ENCODE measurements at places on chromosomes 11 and 22. TPM values are rescaled to one million over a fixed set of nuclear protein-coding genes. Genes with fewer than 3 reads are reported as not detected.

DNA sequence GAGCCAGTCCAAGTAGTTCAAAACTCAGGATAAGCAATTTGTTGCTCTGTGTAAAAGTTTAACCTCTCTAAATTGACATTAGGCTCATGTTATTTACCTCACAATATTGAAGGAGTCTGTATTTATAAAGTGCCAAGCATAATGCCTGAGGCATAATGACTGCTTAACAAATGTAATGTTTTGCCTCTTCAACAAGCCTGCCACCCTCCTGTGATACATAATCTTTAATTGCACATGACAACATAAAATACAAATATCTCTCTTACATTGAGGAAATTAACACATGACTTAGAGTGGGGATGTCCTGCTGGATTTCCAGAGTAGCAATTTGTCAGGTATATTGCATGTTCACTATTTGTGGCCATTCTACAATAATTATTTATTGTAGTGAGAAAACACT lies 469.2 kb upstream of the ANO5 start:
- no peak for DNase-seq

DNA sequence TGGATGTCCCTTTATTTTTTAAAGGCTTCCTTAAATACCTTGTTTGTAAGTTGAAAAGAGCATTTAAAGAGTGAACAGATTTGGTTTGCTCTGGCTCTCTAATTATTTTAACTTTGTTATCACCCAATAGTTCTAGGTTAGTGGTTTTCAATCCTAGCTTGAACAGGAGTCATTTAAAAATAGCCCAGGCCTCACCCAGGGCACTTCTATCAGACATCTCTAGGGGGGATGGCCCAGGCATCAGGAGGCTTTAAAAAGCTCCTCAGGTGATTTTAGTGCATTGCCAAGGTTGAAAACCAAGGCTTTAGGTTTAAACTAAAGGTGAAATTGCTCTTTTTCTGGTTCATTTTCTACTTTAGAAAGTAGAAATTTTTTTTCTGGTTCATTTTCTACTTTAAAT lies 8.3 kb downstream of the CAT start:
- DNase-seq: no peak

- DNase-seq: no peak
These were observed 19.1 kb downstream of the NARS2 start for GRCh38 chr11:78555592-78555991.

- no peak for DNase-seq
These were observed 62.0 kb downstream of the FZD4 start for GRCh38 chr11:86893235-86893634.

STK33 gene
- total RNA-seq: 0.57 TPM

DNA sequence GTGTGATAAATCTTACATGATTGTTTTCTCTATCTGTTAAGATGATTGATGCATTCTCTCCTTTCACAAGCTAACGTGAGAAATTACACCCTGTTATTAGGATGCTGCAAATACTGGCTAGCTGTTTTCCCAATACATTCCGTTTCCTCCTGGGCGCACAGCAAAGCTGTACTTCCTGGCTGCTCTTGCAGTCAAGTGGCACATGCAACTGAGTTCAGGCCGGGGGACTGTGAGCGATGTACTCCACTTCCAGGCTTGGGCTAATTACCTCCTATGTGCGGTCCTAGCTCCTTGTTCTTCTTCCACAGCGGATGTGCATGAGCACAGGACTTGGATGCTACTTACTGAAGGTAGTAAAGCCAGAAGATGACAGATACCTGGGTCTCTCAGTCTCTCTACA lies 234.9 kb upstream of the SESN3 start:
- DNase-seq: no peak

GRCh38 chr11:114784216-114784615 lies 105.9 kb downstream of the NXPE2 start:
- no peak for DNase-seq

- DNase-seq: no peak
These were observed 1.1 kb downstream of the PLAAT5 start for GRCh38 chr11:63489879-63490278.

C11orf97 gene
- not detected for total RNA-seq

- DNase-seq: no peak
These were observed 1112.4 kb upstream of the CNTN5 start for GRCh38 chr11:97908354-97908753.

DNA sequence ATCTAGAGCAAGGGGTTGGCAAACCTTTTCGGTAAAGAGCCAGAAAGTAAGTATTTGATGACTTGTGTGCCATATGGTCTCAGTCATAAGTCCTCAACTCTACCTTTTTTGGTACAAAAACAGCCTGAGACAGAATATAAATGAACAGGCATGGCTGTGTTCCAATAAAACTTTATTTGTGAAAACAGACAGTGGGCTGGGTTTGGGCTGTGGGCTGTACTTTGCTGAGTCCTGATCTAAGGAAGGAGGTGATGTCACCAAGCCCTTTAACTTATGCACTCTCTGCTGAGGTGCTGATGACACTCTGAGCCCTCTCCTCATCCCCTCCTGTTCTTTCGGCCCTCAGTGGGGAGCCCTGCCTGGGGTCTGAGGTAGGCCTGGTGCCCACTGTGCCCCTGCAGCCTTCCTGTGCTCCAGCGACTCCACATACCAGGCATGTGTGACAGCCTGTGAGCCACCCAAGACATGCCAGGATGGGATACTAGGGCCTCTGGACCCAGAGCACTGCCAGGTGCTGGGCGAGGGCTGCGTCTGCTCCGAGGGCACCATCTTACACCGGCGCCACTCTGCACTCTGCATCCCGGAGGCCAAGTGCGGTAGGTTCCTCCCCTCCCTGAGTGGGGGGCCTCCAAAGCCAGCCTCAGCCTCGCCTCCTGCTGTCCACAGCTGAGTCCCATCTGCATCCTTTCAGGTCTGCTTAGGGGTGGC lies 85.9 kb upstream of the MYOD1 start:
- peak; percentile 44 for DNase-seq

INSC gene
- total RNA-seq: not detected

C11orf52 gene
- total RNA-seq: not detected

- no peak for DNase-seq
These were observed 72.0 kb upstream of the MTNR1B start for GRCh38 chr11:92897487-92897886.

TP53AIP1 gene
- not detected for total RNA-seq

- DNase-seq: no peak
These were observed at the start of gene PLA2G3 for GRCh38 chr22:31139866-31140716. TSS of gene PLA2G3 (minus strand) at chr22:31140508. CDS start at chr22:31140354, 154 bp downstream.

GRCh38 chr11:47003180-47003877 lies 66.8 kb downstream of the CSTPP1 start:
- DNase-seq: no peak

- no peak for DNase-seq
These were observed 11.8 kb upstream of the ACY3 start for GRCh38 chr11:67662142-67662834.

- DNase-seq: no peak
These were observed 47.1 kb downstream of the ADM start for GRCh38 chr11:10351765-10352641.

DNA sequence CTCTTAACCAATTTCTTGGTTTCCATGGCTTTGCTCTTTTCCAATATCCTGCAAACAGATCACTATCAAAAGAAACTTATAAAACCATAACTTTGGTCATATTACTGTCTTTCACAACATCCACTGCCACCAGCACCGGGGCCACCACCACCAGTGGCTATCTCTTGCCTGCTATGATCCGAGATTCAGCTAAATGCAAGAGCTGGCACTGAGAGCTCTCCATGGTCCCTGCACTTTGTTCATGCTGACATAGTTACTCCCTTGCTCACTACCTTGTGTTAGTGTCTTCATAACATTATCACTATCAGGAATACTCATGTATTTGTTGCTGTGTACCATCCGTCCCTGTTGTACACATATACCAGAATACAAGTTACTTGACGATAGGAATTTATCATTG lies 299.0 kb downstream of the ETS1 start:
- peak; percentile 66 for DNase-seq

GRCh38 chr22:45478108-45478771 lies 24.4 kb upstream of the FBLN1 start:
- no peak for DNase-seq

RGL4 gene
- 6.9 TPM for total RNA-seq

- no peak for DNase-seq
These were observed 130.3 kb upstream of the ARHGAP42 start for GRCh38 chr11:100556781-100557180.

GRCh38 chr22:35274154-35274871 lies 17.0 kb downstream of the HMGXB4 start:
- DNase-seq: no peak

APOC3 gene
- total RNA-seq: not detected

XBP1 gene
- total RNA-seq: 133 TPM

DNA sequence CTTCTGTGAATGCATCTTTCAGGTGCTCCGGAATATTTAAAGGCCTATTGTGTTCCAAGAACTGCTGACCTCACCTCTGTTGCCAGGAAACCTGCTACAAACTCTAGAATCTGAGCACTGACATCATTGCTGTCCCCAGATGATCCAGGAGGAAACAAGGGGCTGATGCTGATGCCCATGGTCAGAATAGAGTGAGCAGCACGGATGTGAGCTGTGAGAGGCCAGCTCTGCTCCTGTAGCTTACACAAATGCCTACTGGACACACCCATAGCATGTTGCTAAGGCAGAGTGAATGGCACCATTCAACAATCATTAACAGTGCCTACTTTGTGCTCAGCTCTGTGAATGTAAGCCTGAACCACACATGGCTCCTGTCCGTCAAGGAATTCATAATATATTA lies 276.7 kb upstream of the API5 start:
- no peak for DNase-seq

DNA sequence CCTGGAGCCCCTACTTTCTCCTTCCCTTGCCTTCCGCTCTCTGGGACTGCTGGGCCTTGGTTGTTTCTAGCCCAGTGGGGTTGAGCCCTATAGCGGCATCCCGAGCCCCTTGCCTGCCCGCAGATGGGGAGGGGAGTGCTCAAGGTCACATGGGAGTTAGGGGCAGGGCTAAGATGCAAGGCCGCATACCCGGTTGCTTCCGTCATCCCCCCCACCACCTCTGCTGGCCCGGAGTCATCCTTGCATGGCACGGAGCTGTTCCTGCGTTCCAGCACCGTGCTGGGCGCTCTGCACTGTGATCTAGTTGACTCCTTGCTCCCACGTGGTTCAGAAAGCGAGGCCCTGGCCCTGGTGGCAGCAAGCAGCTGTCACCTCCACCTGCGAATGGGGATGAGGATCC lies 18.0 kb downstream of the FLRT1 start:
- DNase-seq: no peak

SEC14L6 gene
- not detected for total RNA-seq

Data from activated CD4-positive, alpha-beta T cell treated with anti-CD3 and anti-CD28 coated beads, Interleukin-2, amount 10 ng/mL, durations not matched to agents 24 days and 14 days (primary cell).